Left lobe of liver (tissue), 2 donors: ENCODE measurements at places on chromosomes 1 and 21.
A peak's percentile ranks its signal among the peaks of the same experiment; 100 is the strongest.

- DNase-seq, result peak; percentile 41
Measured at GRCh38 chr1:224182057-224182865, 779 bp upstream of the DEGS1 start.

DNA sequence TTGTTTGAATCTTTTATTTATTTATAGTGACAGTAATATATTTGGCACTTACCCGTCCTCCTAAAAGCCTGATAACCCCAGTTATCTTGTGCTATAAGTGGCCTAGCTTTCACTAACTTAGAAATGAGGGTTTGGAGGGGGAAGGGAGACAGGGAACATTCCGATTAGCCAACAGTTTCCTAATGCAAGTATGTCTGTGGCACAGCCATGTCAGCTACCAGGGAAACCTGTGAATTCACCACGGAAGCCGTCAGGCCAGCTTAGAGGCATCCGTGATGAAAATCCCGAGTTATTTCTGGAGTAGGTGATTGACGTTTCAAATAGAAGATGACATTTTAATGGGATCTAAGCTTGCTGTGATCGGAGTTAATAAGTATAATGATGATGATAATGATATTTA is 39.4 kb upstream of the BCL10 start:
- no peak for DNase-seq

DNA sequence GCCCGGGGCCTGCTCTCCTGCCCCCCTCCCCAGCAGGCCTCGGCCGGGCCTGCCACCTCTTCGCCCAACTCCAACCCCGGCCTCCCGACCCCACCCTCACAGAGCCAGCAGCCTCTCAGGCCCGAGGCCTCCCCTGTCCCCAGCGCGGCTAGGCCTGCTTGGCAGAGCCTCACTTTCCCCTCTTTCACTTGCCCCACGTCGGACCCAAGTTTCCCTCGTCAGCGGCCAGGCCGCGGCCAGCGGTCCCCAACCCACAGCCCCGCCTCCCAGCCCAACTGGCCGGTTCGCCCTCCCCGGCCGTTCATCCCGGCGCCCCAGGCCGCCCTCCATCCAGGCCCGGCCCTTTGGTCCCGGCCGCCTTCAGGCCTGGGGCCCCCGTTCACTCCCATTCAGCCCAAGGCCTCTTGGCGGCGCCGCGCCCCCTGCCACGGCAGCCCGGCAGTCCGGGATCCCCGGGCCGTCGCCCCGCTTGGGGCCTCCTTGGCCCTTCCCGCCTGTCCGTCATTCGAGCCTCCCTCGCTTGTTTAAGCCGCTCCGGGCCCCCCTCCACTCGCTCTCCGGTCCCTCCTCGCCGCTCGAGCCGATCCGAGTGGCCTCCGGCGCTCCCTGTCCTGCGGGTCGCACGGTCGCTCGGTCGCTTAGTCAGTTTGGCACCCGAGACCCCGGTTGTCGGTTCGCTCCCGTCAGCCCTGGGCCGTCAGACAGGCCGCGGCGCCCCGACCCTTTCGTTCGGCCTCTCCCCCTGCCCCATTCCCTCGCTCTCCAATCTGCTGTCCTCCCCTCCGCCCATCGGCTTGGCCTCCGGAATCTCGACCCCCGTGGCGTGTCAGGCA is 1.4 kb downstream of the LRRC41 start:
- peak; percentile 64 for DNase-seq

DNA sequence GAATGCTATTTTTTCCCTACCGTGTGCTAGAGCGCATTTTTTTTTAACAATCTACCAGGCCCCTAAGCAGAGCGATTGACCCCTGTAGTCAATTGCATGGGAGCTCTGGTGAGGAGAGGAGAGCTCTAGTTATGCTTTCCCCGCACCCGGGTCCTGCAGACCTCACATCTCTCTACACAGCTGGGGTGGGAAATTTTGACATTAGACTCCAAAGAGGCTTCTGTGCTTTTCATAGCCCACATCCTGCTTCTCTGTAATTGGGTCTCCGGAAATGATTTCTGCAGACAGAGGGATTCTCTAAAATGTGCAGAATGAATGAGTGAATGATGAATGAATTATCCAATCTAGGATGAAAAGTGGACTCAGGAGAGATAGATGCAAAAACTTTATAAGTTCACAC is 41.5 kb upstream of the DUSP10 start:
- no peak for DNase-seq

DNA sequence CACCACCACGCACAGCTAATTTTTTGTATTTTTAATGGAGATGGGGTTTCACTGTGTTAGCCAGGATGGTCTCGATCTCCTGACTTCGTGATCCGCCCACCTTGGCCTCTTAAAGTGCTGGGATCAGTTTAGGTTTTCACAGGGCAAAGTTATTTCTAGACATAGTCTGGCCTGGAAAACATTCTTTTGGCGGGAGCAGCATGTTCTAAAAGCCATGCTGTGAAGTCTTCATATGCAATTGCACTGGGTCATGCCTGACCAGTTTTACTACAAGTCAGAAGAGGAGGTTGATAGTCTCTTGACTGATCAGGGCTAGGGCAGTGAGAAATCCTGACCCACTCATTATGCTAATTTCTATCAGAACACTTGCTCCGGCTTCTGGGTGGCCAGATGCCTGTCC is 131.6 kb upstream of the POU3F1 start:
- no peak for DNase-seq

GRCh38 chr1:186735463-186735862 is 55.2 kb upstream of the PTGS2 start:
- DNase-seq, result no peak

GRCh38 chr1:151774256-151774922 is 11.1 kb upstream of the MRPL9 start:
- no peak for DNase-seq
